ENCODE measurements at places on chromosomes 7 and 10. TPM values are rescaled to one million over a fixed set of nuclear protein-coding genes. Genes with fewer than 3 reads are reported as not detected.

DNA sequence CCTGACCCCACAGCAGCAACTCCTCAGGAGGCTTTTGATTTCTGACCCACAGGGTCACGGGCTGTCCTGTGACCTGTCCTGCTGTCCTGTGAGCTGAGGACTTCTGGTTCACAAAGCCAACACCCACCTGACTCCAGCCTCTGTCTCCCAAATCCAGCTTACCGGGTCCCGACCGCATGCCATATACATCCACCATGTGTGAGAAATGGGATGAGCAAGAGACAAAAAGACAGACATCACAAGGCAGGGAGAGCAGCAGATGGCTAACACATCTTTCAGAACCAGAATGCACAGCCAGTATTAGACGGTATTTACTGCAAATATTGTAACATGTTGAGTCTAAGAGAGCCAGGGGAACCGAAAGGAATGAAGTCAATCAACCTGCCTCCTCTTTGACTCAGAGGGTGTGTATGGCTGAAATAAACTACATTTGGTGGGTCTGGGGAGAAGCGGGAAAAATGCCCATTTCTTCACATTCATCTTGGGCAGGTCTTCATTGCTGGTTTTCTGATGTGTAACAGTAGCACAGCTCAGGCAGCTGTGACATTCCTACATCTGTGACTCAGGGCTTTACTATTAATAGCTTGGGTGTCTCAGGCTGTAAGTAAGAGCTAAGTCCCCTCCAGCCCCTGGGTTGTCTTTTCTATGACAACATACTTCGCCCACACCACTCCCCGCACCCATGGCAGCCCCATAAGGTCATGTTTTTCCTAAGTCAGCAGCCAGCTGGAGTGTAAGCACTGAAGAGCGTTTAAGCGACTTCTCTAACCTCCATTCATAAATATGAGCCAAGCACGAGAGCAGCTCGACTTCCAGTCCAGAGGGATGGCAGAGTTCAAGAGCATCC is 25.0 kb downstream of the ABLIM1 start:
- no peak for DNase-seq

- no peak for DNase-seq
Observed at GRCh38 chr7:44158873-44159631, 17.9 kb upstream of the MYL7 start.

- DNase-seq, result no peak
Observed at GRCh38 chr10:45555795-45556194, 116.8 kb downstream of the ZFAND4 start.

DNA sequence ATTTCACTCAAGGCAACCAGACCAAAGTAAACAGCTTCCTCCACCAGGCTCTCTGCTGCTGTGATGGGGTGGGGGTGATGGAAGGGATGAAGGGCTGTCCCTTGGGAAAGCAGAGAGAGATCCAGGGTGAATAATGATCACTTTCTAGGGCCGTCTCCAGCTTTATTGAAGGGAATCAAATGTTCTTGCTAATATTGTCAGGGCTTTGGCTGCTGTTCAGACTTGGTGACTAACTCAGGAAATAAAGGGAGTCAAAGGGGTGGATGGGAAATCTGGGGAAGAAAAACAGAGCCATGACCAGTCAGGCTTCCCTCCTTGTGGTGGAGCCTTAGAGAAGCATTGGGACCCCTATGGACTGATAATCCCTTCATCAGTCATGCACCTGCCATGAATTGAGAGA is 196.2 kb upstream of the AGK start:
- no peak for DNase-seq

DNA sequence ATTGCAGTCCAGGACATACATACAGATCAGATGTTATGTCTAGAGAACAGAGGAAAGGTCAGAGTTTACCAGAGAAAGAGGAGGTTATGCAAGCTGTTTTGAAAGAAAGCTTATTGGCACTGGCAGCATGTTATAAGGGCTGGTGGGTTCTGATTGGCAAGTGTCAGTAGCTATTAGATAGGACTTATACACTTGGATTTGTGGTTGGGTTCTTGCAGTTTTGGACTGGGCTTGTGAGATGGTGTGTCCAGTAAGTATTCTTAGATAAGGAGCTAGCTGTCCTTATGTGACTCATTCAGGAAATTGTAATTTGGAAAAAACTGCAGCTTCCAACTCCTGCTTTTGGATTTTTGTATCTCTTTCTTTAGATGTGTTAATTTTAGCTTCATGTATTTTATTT is 130.7 kb upstream of the NAMPT start:
- DNase-seq, result no peak

DNA sequence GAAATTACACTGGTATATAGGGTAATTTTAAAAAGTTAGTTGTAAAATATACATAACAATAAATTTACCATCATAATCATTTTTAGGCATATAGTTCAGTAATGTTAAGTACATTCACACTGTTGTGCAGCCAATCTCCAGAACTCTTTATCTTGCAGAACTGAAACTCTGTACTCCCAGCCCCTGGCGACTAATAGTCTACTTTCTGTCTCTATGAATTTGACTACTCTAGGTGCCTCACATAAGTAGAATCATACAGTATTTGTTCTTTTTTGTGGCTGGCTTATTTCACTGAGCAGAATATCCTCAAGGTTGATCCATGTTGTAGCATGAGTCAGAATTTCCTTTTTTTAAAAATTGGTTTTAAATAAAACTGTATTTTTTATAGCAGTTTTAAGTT is 41.4 kb downstream of the NRF1 start:
- DNase-seq, result no peak

SOSTDC1 gene
- total RNA-seq, result not detected

DNA sequence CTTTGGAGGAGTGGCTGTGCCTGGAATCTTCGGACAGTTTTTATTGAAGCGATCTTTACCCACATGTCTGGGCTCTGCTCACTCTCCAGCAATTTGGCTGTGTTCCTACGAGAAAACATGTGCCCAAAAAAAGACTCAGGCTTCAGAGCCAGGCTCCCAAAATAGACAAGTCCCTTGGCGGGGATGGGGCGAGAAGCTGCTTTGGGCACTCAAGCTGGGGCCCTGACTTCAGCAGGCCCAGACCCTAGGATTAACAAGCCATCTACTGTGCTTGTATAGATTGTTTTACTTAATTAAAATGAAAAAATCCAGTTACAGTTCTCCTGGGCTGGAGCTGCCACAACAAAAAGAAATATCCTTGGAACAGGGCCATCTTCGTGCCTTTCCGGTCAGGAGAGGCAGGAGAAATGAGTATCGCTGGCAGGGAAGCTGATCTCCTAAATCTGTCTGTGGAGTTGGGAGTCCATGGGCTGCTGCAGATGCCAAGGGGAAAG is 51.4 kb upstream of the PDCD4 start:
- DNase-seq, result no peak

- no peak for DNase-seq
Observed at GRCh38 chr7:114678116-114678515, 243.8 kb upstream of the MDFIC start.

ANLN gene
- total RNA-seq, result 2.8 TPM

DNA sequence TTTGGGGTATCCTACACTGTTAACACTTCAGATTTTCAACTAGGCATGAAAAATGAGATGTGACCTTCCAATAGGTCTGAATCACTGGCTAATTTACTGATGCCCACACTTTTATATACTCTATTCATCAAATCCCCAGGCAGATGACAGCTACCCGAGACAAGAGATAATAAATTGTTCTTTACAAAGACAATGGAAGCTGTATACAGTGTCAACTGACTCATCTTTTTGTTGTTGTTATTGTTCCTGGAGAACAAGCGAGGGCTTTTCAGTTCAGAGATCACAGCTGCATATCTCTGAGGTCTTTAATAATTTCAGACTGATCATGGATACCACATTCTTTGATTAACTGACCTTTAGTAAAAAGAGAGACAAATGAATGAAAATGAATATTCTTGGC is 228.9 kb downstream of the SDHAF3 start:
- DNase-seq, result no peak

- no peak for DNase-seq
Observed at GRCh38 chr10:71980181-71981014, 16.2 kb downstream of the CHST3 start.

DNA sequence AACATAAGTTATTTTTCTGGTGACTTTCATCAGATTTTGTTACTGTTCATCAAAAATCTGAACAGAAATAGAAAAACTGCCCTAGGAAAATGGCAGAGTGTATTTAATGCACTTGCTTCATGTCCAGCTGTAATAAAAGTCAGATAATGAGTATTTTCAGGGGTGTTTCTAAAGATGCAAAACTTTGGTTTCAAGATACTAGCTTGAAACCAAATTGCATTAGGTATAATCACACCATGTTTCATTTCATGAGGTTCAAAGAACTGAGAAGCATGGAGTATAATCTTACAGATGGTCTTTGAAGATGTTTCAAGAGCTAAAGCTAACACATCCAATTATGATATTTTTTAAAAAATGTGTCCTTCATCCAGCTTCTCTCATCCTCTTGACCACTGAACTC is 128.9 kb downstream of the NRCAM start:
- no peak for DNase-seq

- DNase-seq, result no peak
Observed at GRCh38 chr10:36114141-36114540, 472.0 kb upstream of the FZD8 start.

AGBL3 gene
- total RNA-seq, result 1.0 TPM

DNA sequence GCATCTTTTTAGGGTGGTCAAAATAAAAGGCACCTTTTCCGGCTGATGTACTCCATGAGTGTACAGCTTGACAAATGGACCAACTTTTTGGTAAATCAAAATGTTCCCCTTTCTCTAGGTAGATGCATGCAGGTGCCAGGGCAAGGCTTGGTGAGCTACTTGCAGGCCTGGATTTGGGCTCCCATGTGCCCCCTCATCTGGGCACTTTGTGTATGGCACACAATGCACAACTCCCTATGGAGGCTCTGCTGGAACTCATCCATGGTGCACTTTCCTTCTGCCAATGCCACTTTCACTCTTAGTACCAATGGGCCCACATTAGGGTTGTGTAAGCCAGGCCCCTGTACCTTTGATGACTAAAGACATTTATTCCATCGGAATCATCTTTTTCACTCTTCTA is 300.8 kb downstream of the SDHAF3 start:
- DNase-seq, result no peak

DNA sequence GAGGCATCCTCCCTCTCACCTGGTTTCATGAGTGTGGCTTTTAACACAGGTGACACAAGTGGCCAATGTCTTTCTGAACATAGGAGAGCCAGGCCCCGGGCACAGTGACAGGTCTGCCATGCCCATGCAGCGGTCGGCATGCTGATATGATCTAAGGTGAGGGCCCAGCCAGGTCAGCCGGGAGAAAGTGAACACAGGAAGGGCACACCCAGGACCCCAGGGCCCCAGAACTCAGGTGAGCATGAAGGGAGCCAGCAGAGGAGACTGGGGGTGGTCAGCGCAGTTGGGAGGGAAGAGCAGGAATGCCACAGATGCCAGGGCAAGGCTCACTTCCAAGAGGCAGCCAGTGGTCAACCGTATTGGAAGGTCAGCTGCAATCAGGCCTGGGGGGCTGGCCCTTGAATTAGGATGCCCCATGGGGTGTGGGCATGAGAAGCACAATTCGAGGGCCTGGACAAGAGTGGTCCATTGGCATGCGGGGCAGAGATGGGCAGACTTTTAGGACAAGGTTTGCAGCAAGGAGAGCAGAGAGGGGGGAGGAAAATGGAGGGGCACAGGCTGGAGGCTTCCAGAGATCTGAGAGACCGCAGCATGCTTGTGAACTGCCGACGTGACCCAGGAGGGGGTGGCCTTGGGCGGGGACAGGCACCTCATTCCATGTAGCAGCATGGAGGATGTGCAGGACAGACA is 3.9 kb upstream of the INPP5A start:
- no peak for DNase-seq

SPAG6 gene
- not detected for total RNA-seq

PRSS2 gene
- total RNA-seq, result 0.52 TPM

DNA sequence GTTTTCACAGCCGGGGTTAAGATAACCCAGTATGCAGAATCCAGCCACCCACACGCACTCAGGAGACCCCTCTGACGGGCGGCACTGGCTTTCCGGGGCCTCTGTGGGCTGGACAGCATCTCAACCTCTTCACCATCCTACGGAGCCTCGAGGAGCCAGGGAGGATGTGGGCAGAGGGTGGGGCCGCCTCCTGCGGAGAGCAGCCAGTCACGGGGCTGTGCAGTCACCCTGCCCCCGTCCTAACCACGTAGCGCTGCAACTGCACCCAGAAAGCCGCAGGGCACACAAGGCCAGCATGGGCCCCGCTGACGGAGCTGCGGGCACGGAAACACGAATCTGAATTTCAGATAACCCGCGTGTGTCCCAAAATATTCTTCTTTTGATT is 270.3 kb downstream of the ELFN1 start:
- DNase-seq, result peak; percentile 84

GRCh38 chr7:16172366-16172765 is 249.0 kb downstream of the CRPPA start:
- DNase-seq, result no peak

DNA sequence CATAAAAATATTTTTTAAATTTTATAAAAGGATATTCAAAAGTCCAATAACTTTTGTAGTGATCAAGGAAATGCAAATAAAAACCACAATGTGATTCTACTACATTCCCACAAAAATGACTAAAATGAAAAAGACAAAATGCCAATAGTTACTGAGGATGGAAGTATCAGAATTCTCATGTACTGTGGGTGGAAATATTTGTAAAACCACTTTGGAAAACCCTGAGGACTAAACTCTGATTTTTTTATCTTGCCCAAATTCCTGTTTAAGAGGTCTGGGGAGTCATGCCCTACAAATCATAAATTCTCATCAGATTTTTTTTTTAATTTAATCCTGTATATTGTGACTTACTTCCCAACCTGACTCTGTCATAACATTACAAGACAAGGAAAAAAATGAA is 9.8 kb upstream of the SEMA3D start:
- no peak for DNase-seq

EN2 gene
- not detected for total RNA-seq

DNA sequence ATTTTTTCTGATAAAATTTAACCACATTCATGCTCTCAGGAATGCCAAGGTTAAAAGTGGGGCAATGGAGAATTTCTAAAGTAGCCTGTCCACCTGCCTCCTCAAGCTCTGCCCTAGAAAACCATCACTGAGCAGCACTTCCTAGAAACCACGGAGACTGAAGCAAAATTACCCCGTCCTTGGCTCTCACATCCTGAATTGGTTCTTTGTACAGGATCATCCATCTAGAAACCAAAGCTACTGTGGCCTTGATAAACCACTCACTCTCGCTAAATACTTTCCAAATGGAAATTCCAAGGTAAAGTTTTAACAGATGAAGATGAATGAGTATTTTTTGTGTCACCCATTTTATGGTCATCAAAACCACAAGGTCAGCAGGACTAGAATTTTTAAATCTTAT is 96.6 kb downstream of the AVL9 start:
- no peak for DNase-seq

DNA sequence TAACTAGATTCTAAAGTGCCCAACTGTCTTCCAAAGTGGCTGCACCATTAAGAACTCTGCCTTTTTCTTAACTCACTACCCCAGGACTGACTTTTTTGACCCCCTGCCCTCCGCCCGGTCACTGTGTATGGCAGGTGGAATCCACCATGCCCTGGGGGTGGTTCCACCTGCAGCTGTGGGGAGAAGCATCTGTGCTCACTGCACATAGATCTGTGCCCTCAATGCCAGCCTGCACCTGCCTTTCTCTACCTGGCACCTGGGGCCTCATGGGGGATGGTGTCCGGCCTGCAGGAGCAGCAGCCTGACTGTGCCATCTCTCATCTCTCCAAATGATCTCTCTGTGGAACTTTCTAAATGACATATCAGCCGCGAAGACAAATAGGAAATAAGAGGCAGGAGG is 353.5 kb downstream of the PAXIP1 start:
- no peak for DNase-seq
